ENCODE measurements at places on chromosomes 1 and 21.

DNA sequence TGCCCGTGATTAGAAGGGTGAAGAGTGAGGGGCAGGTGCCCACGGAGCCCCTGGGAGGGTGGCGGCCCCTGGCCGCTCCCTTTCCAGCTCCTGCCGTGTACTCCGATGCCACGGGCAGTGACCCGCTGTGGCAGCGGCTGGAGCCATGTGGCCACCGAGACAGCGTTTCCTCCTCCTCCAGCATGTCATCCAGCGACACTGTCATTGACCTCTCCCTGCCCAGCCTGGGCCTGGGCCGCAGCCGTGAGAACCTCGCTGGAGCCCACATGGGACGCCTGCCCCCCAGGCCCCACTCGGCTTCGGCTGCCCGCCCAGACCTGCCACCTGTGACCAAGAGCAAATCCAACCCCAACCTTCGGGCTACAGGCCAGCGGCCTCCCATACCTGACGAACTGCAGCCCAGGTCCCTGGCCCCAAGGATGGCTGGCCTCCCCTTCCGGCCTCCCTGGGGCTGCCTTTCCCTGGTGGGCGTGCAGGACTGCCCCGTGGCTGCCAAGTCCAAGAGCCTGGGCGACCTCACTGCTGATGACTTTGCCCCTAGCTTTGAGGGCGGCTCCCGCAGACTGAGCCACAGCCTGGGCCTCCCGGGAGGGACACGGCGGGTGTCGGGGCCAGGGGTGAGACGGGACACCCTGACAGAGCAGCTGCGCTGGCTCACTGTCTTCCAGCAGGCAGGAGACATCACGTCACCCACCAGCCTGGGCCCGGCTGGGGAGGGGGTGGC is 22.0 kb downstream of the PANK4 start:
- peak; percentile 10 for DNase-seq

- DNase-seq = peak; percentile 81
Observed at GRCh38 chr1:180773210-180773865, 139.4 kb upstream of the KIAA1614 start.

DNA sequence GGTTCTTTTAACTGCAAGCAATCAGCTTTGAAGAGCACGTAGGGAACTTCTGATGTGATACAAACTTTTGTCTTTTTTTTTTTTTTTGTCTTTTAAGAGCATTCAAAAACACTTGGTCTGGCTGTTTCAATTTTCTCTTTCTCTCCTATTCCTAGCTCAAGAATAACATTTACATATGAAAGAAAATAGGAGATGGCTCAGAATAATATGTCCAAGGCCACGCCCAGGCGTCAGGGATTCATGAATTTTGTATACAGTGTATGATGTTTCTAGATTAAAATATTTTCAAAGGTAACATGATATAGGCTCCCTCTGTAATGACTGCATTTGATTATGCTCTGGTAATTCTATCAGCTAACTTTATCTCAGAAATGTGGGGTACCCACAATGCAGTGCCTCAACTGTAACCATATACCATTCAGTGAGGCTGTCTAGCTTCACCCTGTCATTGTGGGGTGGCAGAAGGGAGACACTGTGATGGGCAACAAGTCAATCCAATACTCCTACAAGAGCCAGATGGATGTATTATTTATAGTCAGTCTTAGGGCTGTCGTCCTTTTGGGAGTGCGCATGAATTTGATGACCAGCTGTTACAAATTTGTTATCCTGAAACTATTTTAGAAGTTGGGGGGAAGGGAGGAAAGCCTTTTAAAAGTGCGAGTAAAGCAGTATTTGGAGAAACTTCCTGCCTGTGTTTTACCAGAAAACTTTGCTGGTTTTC is 1.5 kb upstream of the AKNAD1 start:
- peak; percentile 19 for DNase-seq

DNA sequence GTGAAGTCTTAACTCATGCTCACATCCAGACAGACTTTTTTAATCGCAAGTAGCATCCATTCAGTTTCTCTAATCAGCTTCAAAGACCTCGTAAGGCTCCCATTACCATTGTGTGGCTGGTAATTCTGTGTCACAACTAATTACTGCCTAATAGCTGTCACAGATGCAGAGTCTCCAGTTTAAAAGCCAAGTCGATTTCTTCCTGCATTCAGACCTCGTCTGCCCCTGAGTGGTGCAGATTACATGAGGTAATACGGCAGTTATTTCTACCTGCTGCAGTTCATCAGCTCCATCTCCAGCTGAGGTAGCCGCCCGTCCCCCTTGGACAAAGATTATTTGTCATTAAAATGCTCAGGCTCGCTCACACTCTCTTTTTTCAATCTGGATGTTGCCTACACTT is 34.4 kb upstream of the OLIG2 start:
- no peak for DNase-seq

- DNase-seq = peak; percentile 40
Observed at GRCh38 chr21:35026617-35027562, 22.2 kb downstream of the RUNX1 start.

DNA sequence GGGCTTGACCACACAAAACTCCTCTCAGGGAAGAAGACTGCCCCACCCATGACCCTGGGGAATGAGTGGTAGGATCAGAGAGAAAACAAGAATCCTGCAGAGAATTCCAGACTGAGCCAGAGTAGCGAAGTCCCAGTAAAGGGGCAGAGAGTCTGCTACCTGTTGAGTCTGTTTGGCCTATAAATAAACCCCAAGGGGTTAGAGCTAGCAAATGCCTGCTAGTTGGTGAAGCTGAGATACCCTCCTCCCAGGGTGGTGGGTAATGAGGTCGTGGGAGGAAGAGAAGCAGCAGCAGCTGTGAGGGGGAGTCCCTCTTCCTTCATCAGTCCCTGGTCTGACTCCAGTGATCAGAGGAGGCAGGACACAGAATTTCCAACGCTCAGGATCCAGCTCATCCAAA is 2.5 kb downstream of the TRAF3IP3 start:
- no peak for DNase-seq

DNA sequence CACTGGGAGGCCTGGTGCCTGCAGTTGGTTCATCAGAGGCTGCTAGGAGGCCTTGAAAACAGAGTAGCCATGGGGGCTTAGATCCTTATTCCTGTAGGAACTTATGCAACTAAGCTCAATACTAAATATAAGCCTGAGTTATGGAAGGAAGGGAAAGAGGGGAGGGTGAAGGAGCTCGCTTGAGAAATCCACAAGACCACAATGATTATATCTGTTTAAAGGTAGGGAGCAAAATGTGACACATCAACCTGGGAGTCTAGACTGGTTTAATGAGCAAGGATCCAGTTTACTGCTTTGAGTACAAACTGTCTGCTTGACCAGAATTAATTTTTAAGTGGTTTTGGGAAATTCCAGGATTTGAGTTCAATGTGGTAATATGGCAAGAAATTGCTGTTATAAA is 20.4 kb upstream of the ANGPTL7 start:
- DNase-seq = no peak

DNA sequence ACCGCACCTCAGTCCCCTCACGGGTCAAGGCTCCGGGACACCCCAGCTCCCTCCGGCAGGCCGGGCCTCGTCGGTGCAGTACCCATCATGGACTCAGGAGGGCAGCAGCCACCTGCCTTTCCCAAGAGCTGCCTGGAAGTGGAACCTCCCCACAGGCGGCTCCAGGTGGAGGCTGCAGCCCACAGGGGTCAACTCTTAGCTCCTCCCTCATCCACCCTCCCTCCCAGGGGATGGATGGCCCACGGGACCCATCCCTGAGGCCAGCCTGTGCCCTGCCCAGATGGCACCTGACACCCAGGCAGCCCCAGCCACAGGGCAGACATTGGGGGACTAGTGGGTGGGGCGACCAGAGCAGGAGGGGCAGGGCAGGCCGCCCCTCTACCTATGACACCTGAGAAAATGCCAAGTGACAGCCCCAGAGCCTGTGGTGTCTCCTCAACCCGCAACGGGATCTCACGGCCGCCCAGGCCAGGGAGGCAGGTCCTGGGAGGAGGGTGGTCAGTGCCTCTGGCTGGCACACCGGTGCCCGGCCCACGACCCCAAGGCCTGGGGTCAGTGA is 1.2 kb upstream of the ARHGEF16 start:
- DNase-seq = peak; percentile 65

DNA sequence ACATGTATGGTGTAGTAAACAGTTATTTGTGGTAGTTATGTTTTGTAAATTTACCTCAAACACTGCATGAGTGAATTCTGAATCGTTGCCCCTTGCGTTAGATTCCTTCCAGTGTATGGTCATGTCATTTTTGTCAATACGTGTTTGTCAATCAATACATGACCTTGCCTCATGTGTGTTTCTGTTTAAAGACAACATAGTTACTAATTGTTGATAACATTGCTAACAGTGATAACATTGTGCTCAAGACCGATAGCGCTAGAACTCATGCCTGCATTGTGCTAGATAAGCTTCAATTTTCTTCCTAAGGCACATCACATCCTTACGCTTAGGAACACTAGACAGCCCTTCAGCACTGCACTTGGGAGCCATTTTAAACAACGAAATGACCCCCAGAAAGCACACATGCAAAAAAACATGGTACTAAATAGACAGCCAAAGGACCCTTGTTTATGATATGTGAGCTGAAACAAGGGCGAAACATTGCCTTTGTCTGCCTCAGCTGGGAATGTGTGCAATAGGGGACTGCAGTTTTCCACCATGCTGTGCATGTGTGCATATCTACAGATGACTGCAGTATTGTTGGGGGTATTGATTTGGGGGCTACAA is 37.3 kb downstream of the MRPS6 start:
- no peak for DNase-seq

DNA sequence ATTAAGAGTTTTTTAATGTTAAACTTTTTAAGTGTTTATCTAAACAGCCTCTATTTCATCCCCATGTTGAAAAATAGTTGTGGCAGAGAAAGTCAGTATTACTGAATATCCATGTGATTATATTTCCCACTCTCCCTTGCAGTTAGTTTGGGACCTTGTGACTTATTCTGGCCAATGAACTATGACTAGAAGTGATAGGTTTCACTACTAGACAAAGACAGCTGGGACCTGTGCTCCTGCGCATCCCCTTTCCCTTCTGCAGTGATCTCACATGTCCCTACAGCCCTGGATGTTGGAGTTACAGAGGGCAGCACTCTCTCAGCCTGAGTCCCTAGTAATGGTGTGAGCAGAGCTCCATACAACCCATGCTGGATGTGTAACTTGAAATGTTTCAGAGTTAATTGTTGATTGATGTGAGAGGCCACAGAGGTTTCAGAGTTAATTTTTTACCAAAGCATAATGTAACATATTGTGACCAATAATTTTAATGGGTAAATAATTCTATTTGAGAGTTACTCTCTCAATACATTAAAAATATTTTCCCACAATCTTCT is 18.7 kb upstream of the SAMD13 start:
- no peak for DNase-seq

DNA sequence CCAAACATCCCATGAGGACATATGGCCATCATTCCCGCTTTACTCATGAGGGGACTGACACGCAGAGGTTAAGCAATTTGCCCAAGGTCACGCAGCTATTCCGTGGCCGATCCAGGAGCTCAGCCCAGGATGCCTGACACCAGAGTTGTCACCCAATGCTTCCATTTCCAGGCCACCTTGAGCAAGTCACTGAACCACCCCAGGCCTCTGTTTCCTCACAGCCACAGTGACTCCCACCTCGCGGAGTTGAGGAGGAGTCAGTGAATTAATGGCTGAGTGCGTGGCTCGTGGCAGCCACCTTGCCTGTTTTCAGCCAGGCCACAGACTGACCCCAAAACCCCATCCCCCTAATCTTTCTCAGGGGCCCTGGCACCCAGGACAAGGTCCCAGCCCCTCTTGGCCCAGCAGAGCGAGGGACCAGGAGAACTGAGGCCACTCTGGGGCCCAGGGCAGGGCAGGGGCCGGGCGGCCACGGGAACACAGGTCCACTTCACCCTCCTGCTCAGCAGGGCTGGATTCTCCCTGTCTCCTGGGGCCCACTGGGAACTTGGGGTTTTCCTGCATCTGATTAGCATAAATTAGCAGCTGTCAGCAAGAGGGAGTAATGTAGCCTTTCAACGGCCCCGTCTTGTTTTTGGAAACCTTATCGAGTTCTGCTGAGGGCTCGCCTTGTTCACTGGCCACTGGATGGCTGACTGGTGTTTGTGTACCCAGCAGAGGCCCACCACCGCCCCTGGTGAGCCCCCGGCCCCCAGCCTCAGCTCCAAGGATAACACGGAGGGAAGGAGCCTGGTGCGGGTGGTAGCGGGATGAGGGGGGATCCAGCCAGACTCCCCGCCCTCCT is 19.7 kb upstream of the LAPTM5 start:
- DNase-seq = no peak

- no peak for DNase-seq
Observed at GRCh38 chr1:178867670-178868069, 3.2 kb downstream of the ANGPTL1 start.

DNA sequence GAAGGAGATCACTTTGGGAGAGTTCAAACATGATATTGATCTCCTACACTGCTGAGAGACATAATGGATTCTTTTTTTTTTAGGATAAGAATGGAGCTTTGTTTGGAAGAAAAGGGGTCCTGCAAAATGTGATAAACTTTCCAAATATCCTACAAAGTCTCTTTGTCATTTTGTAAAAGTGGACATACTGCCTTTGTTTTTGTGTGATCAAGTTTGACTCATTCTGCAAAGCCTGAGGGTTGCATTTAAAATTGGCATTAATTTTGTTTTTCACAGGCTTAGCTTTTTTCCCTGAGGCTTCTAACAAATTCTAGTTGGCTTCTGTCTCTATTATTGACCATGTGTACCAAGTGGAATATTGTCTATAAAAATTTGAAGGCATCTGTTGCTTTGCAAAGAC is 113.2 kb downstream of the AK5 start:
- no peak for DNase-seq

GRCh38 chr1:43879996-43880395 is 53.6 kb upstream of the ARTN start:
- no peak for DNase-seq

DNA sequence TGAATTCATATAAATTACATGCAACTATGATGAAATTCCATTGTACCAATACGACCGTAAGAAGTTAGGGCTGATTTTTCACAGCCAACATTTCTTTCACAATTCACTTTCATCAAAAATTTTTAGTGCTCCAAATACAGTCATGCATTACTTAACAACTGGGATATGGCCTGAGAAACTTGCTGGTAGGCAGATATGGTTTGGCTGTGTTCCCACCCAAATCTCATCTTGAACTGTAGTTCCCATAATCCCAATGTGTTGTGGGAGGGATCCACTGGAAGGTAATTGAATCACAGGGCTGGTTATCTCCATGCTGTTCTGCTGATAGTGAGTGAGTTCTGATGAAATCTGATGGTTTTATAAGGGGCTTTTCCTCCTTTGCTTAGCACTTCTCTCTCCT is 244.4 kb downstream of the AKT3 start:
- DNase-seq = peak; percentile 46

DNA sequence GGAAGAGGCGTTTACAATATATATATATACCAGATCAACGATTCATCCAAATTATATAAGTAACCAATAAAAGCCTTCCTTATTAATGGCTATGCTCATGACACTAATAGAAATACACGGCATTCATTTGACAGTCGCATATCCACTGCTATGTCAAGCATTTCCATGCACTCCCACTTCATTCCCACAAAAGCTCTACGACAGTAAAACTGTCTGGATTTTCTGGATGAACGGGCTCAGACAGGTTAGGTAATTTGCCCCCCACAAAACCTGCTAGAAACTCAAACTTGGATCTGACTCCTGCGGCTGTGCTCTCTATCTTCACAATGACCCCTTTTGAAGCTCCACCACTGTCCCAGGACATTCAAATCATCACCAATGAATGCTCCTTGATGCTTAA is 11.4 kb downstream of the DNAJC11 start:
- DNase-seq = no peak
